ENCODE measurements at places on chromosomes 7 and 10.
A peak's percentile ranks its signal among the peaks of the same experiment; 100 is the strongest.

GRCh38 chr10:65570143-65571010 is 1355.5 kb upstream of the LRRTM3 start:
- peak; percentile 59 for DNase-seq

- DNase-seq = no peak
These were observed 36.0 kb downstream of the CCNY start for GRCh38 chr10:35372329-35372728.

GRCh38 chr10:60414111-60414510 is 24.4 kb upstream of the ANK3 start:
- no peak for DNase-seq

DNA sequence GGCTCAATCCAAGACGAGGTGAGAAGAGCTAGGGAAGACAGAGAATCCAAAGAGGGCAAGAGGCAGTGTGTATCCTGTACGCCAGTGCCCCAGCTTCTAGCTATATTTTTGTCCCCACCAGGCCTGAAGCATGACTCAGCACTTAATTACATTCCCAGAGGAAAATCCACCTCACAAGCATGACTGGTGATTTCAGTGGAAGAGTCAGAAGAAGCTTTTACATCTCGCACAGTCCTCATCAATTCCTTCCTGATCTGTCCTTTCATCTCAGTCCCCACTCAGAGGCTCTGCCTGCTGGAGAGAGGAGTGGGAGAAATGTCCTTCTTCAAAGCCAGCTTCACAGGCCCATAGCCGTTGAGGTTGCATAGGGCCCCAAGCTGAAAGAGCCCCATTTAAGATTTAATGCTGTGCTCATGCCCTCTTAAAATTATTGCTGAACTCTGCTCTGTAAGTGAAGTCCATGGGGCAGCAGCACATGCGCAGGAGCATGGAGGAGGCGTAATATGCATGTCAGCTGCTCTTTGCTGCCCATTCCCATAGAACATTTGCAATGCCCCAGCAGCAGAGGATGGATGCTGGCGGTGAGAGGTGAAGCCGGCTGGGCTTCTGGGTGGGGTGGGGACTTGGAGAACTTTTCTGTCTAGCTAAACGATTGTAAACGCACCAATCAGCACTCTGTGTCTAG is 39.0 kb upstream of the AOAH start:
- no peak for DNase-seq

DNA sequence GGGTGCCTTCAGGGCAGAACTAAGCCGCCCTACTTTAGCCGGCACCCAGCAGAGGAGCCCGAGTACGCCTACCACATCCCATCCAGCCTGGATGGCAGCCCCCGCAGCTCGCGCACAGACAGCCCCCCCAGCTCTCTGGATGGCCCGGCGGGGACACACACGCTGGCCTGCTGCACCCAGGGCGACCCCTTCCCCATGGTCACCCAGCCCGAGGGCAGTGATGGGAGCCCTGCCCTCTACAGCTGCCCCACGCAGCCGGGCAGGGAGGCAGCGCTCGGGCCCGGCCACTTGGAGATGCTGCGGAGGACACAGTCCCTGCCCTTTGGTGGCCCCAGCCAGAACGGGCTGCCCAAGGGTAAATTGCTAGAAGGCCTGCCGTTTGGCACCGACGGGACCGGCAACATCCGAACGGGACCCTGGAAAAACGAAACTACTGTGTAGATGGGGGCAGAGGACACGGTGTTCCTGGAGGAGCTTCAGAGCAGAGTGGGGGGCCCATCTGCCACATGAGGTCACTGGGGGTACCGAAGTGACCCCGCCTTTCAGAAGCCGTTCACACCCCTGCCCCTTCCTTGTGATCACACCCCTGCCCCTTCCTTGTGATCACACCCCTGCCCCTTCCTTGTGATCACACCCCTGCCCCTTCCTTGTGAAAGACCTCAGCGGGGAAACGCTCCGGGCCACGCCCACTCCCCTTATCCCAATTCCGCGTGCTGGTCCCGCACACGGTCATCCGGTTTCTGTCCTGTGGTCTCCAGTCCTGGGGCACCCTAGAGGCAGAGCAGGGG is 30.8 kb upstream of the KNDC1 start:
- DNase-seq = no peak

- no peak for DNase-seq
These were observed 145.6 kb downstream of the OAT start for GRCh38 chr10:124273141-124273540.

DNA sequence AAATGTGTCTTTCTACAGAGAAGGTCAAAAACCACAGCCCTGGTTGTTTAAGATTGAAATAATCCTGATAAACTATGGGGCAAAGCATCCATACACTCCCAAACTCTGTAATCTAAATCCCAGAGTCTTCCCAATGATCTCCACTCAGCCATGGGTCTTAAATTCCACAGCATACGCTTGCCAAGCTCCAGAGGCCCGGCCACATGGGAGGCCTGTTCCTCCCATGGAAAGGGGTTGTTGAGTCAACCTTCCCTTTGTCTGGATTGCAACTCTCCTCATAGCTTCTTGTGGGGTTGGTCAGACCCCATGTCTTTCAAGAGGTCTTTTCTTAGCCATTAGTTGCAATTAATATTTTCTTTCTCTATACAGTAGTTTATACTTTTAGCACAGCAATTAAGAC is 718 bp upstream of the STEAP4 start:
- DNase-seq = no peak

DNA sequence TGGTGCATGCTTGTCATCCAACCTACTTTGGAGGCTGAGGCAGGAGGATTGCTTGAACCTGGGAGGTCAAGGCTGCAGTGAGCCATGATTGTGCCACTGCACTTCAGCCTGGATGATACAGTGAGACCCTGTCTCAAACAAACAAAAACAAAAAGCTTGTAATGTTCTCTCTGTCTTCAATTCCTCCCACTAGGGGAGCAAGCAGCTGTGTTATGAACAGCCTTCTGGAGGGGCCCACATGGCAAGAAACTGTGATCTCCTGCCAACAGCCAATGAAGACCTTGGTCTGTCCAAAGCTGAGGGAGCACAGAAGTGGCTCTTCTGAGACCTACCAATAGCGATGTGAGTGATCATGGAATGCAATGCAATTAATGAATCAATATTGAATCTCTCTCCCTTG is 229.2 kb downstream of the SEC23IP start:
- no peak for DNase-seq

- peak; percentile 80 for DNase-seq
These were observed 8.7 kb downstream of the ZMIZ2 start for GRCh38 chr7:44757311-44757710.

- no peak for DNase-seq
These were observed 144.1 kb downstream of the DLG5 start for GRCh38 chr10:77782328-77783061.

DNA sequence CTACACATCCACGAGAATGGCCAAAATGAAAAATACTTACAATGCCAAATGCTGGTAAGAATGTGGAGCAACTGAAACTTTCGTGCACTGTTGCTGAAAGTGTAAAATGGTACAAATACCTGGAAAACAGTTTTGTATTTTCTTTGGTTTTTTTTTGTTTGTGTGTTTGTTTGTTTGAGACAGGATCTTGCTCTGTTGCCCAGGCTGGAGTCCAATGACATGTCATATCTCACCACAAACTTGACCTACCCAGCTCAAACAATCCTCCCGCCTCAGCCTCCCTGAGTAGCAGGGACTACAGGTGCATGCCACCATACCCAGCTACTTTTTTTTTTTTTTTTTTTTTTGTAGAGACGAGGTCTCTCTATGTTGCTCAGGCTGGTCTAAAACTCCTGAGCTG is 35.6 kb upstream of the CAV2 start:
- DNase-seq = no peak

DNA sequence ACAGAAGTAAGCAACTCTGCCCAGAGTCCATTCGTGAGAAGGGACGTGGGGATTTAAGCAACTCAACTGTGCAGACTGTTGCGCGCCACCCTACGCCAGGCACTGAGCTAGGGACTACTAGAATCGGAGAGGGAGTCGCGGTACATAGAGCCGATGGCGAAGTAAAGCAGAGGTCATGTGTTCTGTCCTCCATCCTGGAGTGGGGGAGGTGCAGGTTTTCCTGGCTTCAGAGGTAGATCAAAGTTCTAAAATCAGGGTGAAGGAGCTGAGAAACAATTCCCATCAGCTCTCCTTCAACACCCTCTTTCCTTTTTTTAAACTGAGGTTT is 23.2 kb downstream of the SLC35G1 start:
- no peak for DNase-seq

DNA sequence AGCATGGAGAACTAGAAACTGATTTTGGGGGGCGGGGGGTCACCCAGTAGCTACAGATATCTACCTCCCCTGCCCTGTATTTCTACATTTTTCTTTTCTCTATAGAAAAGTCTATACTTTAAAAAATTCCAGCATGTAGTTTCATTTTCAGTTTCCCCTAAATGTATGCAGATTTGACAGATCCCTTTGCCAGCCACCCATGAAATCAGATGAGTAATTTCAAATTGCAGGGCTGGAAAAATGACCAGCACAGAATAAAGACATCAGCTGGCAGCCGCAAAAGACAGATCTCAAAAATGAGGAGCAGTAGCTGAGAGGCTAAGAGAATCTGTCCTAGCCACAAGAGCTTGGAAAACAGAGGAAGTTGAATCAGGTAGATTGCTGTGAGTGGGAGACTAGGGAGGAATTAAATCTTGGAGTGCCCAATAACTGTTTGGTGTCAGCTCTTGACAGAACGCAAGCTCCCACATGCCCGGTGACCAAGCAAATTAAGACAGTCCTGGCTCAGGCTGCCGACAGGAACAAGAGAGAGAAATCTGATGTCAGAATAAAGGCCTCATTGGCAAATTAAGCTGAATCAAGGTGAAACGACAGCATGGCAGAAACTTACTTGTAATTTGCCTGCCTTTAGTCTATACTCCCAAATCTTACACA is 24.5 kb downstream of the ADRB1 start:
- no peak for DNase-seq

- DNase-seq = no peak
These were observed 275.1 kb downstream of the DOCK4 start for GRCh38 chr7:111931016-111931517.

GRCh38 chr7:42071372-42072261 is 165.4 kb downstream of the GLI3 start:
- peak; percentile 43 for DNase-seq

DNA sequence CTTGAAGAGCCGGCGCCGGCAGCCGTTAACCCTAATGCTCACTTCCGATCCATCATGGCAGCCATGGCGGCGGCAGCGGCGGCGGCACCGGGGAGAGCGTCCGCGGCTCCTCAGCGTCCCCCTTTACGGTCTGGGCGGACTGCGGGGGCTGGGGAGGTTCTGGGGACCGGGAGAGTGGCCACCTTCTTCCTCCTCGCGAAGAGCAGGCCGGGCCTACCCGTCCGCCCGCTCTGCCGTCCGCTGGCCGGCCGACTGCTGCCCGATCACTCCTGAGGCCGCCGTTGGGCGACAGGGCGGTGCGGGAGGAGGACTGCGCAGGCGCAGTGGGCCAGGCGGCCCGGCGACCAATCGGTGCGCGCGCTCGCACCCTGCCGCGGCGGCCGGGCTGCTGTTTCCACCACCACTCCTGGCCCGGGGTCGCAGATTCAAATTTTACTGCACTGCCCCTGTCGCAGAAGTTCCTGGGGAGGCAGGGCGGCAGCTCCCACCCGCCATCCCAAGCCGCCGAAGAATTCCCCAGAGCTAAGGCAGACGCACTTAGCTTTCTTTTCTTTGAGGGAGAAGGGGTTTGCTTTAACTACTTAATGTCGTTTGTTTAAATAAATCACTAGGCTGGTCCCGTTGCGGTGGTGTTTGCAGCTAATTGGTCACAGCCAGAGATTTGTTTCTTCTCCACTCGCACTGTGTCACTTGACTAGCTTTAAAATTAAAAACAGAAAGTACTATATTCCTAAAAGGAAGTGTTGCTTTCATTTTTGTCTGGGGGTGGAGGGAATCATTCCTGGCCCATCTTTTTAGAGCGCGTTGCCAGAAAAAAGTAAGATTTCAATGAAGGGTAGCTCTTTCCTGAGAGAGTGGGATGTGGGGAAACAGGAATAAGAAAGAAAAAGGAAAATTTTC is at the start of gene KIF5B:
KIF5B (minus strand) TSS at position 290 of the 900 bp plus-strand sequence. CDS start 452 bp downstream, outside the sequence.
- peak; percentile 91 for DNase-seq

DNA sequence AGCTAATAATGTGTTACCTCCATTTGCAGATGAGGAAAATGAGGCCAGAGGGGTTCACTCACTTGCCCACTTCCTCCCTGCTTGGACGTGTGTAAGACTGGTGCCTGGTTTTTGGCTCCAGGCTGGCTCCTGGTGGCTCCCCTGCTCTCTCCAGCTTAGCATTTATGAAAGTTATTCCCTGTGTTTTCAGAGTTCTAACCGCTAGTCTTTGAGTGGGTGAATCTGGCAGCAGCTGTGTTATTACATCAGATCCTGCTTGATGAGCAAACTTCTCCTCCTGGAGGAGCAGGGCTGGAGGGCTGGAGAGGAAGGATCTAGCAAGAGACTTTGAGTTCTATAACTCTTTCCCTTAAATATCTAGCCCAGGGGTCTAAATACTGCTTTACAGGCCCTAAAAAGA is 80.9 kb upstream of the AGBL3 start:
- DNase-seq = peak; percentile 57

DNA sequence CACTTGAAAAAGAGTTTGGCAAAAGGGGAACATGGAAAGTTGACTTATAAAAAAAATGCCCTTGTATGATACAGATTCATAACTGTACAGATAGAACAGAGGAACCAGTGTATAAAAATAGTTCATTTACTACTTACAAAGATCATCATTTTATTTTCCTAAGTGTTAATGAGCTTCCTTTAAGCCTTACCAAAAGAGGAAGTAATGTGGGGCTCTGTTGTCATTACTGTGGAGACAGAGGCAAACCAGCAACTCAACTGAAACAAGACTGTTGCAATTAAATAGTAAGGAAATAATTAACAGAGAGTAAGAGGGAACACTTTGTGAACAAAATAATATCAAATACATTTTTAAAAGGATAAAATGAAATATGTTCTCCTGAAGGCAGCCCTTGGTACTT is 526.2 kb upstream of the ADARB2 start:
- no peak for DNase-seq

DNA sequence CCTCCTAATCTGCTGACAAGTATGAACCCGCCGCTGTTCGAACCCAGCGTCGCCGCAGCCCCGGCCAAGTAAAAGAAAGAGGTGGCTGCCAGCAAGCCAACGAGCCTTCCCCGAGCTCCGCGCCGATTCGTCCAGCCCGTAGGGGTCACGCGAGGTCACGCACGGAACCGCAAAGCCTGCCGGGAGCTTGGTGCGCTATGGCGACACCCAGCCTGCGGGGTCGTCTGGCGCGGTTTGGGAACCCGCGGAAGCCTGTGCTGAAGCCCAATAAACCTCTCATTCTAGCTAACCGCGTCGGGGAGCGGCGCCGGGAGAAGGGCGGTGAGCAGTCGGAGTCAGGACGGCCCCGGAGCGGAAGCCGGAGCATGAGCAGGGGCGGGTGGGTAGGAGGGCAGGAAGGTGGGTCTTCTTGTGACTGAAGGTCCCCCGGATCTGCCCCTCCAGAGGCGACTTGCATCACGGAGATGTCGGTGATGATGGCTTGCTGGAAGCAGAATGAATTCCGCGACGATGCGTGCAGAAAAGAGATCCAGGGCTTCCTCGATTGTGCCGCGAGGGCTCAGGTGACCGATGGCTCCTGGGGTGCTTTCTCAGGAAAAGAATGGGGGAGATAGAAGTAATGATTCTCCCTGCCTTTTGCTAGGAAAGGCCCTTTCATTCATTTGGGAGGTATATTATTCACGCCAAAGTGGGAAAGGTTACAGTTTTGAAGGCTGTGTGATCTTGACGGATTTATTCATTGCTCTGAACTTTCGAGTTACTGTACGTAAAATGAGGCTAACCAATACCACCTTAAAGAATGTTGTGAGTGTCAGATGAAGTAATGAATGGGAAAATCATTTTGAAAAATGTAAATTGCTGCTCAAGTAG is at the start of gene CHCHD1:
CHCHD1 (plus strand) TSS at position 170 of the 870 bp plus-strand sequence; CDS start at position 198, 28 bp downstream.
- peak; percentile 95 for DNase-seq

- DNase-seq = no peak
These were observed 196.9 kb downstream of the ZEB1 start for GRCh38 chr10:31515819-31516402.
